Hematopoietic multipotent progenitor cell treated with erythropoietin and hydrocortisone succinate and interleukin-3 and kit ligand, for 4 days (in vitro differentiated cells): ENCODE measurements at places on chromosomes 4 and X.
A peak's percentile ranks its signal among the peaks of the same experiment; 100 is the strongest.

DNA sequence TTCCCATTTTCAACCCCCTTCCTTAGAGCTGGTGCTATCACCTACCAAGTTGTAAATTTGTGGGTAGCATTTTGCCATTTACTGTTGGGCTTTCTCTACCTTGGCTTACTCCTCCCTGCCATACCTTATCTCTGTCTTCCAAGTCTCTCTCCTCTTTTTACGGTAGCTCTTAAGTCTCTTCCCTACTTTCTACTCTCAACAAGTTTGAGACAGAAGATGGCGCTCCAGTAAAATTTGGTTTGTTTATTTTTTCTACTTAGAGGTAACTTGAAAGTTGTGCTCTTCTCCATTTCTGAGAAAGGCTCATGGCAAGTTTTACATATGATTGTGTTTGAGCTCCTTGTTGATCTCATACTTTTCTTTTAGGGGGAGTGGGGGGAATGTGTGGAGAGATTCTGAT lies 1508.1 kb downstream of the TECRL start:
- no peak for DNase-seq

GRCh38 chr4:169869490-169869889 lies 111.7 kb upstream of the HPF1 start:
- DNase-seq: no peak

DNA sequence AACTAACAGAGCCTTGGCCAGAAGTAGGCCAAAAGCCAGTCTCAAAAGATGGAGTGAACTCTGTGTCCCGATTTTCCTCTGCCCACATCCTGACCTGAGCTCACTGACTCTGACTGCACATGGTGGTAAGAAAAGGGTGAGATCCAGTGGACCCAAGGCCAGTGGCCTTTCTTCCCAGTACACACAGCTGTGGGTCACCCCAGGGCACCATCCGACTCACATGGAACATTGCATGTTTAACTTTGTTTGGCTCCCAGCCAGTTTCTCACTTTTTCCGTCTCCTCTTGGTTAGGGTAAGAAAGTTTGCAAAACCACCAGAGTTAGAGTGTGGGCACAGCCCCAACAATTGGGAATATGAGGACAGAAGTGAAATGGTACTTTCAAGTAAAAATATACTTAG lies 69.8 kb downstream of the GAB1 start:
- peak; percentile 83 for DNase-seq

DNA sequence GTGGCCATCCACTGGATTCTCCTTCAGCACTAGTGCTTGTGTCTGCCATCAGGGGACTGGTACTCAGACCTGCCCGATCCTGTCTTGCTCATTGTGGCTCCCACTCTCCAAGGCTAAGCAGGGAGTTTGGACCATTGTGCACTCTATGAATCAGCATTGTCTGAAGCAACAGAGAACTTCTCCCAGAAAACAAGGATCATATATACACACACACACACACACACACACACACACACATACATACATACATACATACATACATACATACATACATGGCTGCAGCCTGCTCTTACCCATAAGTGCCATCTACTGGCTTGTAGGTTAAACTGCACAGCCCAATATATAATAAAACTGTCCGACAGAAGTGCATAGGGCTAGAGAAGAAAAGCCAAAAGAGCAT lies 345.3 kb upstream of the LCORL start:
- DNase-seq: peak; percentile 67

DNA sequence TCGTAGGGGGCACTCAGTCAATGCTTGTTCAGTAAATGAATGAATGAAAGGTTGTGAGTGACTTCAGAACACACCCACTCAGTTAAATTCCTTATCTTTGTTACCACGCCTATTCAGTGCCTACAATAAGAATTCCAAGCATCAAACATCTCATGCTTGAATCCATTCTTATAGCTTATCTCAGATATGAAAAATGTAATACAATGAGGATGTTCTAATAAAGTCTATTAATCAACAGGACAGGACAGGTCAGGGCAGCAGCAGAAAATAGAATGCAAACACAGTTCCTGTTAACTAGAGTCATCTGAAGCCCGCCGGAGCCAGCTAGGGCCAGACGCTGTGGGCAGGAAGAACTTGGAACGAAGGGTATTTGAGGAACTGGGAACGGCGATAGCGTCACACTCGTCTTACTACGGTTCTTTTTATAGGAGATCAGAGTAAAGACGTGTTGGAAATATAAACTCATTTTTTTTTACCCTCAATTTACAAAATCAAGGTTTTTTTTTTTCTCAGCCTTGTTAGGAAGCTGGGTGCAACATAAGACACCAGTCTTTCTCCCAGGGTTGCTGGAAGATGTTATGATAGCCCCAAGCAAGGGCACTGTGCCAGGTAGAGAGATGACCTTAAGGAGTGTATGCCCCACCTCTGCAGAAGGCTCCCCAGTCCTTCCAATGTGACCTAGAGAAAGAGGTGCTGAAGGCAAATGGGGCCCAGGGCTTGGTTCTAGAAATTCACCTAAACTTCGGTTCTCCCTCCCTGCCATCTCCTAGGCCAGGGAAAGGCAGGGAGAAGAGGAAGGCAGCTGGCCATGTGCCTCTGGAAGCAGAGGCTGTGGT lies 48.3 kb downstream of the SEL1L3 start:
- DNase-seq: no peak

DNA sequence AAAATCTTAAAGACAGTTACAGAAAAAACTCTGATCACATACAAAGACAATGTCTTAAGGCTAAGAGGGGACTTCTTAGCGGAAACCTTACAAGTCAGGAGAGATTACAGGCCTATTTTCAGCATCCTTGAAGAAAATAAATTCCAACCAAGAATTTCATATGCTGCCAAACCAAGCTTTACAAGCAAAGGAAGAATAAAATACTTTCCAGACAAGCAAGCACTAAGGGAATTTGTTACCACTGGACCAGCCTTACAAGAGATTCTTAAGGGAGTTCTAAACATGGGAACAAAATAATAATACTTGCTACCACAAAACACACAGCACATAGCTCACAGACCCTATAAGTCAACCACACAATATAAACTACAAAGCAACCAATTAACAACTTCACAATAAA lies 255.8 kb upstream of the ZFP42 start:
- no peak for DNase-seq

DNA sequence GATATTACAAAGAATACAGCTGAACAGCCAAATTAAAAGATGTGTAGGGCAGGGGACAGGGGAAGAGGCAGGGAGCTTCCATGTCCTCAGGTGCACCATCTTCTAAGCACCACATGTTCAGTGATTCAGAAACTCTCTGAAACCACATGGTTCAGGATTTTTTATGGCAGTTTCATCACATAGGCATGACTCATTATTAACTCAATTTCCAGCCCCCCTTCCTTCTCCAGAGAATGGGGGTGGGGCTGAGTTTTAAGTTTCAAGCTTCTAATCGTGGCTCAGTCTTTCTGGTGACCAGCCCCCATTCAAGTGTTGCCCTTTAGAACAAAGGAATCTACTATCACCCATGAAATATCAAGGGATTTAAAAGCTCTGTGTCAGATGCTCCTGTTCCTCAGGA lies 317.8 kb upstream of the GALNT7 start:
- DNase-seq: no peak

DNA sequence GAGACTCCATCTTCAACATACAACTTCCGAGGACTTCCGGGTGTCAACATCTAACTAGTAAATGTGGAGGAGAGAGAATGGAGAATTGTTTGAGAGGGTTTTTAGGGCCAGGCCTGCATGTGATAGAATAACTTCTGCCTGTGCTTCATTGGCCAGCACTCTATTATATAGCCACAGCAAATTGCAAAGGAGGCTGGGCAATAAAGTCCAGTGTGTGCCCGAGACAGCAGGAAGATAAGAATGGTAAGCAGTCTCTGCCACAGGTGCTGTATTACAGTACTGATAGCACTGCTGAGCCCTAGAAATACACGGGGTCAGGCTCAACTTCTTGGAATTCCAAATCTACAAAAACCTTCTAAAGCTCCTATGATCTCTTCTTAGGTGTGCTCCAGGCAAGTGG lies 20.8 kb upstream of the LIMCH1 start:
- DNase-seq: no peak

GRCh38 chrX:119996600-119997524 lies 53.3 kb upstream of the NKAP start:
- no peak for DNase-seq

- peak; percentile 94 for DNase-seq
These were observed 23.7 kb downstream of the ELF4 start for GRCh38 chrX:130086447-130087206.

DNA sequence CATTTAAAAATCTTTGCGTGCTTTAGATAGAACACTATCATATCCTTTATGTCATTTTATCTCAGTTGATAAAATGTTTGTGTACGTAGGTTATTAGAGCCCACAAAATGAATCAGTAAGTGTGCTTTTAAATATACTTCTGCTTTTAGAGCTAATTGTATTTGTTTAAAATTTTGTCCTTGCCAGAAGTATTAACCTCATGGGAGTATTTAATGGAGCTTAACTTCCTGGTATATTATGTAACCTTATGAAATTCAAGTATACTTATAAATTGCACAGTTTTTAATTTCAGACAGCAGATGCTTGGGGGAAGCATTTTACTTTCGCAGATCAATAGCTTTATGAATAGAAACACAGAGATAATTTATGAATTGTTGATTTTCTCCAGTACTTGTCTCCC lies 90.2 kb downstream of the DIPK2B start:
- DNase-seq: no peak

- no peak for DNase-seq
These were observed 9.9 kb downstream of the CASK start for GRCh38 chrX:41913476-41913875.

- DNase-seq: no peak
These were observed 28.2 kb downstream of the IL13RA1 start for GRCh38 chrX:118755633-118756032.

GRCh38 chrX:120457766-120458180 lies 11.3 kb downstream of the LAMP2 start:
- DNase-seq: peak; percentile 76

DNA sequence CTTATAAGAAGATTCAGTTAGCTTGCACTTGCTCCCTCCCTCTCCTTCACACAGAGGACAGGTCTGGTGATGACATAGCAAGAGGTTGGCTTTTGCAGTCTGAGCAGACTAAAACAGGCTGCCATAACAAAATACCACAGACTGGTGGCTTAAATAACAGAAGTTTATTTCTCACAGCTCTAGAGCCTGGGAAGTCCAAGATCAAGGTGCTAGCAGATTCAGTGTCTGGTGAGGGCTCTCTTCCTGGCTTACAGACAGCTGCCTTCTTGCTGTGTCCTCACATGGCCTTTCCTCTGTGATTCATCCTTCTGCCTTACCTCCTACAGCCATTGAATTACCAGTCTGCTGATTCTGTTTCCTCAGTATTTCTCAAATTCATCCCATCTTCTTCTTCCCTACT lies 13.1 kb downstream of the RP2 start:
- no peak for DNase-seq

DNA sequence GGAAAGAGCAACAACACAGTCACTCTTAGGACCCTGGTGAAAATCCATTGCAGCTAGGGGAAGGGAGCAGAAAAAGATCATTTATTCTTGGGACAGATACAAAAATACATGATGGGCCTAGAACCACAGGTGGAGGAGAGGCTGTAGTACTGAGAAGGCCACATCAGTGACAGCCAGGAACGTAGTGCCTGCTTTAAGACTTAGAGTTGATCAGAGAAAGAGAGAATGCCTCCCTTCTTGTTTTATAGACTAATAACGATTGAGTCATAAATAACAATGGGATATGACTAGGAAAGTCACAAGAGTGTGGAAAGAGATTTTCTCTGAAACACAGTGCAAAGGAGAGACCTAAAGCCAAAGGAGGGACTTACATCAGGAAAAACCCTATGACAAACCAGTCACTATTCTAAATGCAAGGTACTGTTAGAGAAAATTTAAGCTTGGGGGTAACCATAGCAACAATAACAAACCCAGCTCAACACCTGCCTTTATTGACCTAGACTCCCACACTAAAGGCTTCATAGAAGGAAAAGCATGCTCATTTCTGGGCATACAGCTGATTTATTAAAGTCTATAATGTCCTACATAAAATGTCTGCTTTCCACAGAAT lies 1015.0 kb upstream of the GRID2 start:
- DNase-seq: no peak

- DNase-seq: no peak
These were observed 300.4 kb upstream of the RPS6KA3 start for GRCh38 chrX:20567108-20567507.

- DNase-seq: no peak
These were observed 10.5 kb downstream of the RASSF6 start for GRCh38 chr4:73609706-73610105.

DNA sequence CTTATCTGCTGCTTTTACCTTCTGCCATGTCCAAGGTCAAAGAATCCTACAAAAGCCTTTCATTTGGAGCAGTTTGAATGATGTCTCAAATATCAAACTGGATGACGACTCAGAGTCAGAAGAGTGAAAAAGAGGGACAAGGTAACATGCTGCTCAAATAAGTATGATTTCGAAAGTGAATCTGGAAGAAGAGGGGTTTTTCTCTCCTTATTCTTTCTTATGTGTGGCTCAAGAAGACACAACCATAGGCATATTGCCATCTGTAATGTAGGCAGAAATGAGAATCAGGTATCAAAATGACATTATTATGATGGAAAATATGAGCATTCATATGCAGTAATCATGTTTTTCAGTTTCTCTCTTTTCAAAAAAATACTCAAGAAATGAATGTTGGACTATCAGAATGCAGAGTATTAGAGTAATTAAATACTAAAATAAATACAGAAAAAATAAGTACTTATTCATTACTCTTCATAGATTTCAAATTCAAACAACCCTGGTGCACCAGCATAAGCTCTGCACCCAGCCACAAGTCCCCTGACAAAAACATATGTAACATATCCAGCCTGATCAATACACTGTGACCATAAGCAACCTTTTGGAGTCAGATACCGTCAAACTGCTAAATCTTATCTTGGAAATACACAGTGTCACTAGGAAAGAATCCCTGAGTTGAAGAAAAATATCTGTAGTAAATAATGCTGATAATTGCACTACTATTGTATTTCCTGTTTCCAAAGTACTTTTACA lies 468.6 kb downstream of the INPP4B start:
- DNase-seq: no peak

- peak; percentile 66 for DNase-seq
These were observed 12.7 kb downstream of the GAB3 start for GRCh38 chrX:154738011-154738738.

GRCh38 chr4:135185256-135185655 lies 983.7 kb upstream of the PABPC4L start:
- no peak for DNase-seq

DNA sequence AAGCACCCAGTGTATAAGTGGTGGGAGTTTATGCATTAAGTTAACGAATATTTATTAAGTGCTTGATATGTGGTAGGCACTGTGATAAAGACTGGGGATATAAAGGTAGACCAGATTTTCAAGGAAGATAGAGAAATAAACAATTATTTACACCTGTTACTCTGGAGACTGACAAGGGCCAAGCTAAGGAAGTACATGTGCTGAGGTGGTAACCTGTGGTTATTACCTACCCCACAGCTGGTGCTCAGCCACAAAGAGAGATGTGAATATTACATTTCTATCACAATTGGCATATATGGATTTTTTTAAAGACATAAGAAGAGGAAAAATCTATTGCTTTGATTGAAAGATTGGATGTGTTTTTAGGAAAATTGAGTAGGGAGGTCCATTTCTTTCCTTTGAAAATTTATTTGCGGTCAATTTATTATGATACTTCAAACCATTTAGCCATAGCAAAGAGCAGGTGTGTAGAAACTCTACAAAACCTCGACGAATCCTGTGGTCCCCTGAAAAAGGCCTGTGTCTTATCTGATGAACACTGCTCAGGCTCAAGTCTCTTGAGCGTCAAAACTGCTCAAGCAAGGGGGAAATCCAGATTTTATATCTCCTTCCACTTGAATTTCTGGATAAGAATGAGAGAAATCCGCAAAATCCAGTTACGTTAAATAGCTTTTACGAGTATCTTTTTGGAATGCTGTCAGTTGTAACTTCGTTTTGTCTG lies 217.7 kb upstream of the HAND2 start:
- no peak for DNase-seq

GRCh38 chrX:97481228-97481627 lies 597.5 kb downstream of the RPA4 start:
- no peak for DNase-seq
